ENCODE measurements at places on chromosomes 5 and 9.

- no peak for DNase-seq
Observed at GRCh38 chr9:136657974-136658848, 4.5 kb upstream of the EGFL7 start.

GRCh38 chr9:125297917-125298316, 36.3 kb downstream of the GAPVD1 start:
- no peak for DNase-seq

DNA sequence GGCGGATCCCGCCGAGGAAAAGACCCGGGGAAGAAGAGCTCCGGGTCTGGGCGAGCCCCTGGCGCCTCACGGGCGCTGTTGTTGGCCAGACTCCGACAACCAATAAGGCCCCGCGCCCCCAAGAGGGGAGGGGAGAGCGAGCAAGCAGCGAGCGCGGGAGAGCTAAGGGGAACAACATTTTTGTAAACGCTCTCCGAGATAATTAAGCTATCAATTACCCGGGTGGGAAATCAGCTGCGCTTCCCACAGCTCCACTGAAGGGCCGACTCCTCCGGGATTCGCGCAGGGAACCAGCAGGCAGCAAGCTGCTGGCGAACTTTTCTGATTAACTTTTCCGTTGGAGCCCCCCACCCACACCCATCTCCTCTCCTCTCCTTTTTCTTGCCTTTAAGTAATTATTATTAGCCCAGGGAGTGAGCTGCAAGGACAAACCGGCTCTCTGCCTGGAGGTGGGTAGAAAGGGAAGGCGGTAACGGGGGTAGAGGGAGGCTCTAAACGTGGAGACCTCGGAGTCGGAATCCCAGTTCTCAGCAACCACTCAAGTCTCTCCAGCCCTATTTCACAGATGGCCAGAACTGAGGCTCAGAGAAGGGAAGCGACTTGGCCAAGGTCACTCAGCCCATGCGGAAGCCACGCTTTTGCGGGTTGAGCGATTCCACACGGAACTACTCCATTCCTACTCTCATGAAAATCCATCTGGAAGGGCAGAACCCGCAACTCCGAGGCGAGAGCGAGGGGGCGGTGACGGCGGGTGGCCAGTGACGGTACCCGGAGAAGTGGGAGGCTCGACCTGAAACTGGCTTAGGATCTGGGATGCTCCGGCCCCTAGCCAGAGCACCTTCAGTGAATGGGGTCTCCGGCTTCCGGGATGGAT, 1.3 kb downstream of the ASTN2 start:
- no peak for DNase-seq

DNA sequence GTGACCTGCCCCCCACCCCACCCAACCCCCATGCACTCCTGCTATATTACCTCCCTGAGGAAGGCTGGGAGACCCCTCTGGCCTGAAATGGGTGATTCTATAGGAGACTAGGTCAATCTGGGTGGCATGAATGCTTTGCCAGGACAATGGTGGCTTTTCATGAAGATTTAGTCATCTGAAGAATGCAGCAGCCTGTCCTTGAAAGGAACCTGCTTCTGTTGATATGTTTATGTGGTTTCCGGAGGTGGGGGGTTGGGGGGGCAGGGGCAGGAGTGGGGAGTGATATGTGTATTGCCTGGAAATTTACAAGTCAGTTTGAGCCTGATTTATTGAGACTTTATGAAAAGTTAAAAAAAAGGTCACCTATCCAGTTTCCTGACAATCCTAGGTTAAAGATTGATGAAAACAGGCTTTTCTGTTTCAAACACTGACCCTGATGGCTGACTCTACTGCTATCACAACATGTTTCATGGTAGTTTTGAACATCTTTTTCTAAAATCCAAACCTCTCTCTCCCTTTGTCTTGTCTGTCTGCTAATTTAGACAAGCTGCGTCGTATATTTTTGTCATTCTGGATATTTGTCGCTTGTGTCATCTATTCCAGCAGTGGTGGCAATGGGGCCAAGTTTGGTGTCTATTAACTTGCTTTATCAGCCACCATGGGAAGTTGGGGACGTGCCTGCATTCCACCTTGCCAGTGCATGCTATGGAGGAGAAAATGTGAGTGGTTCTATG, 153.7 kb upstream of the EGFLAM start:
- DNase-seq: no peak

DNA sequence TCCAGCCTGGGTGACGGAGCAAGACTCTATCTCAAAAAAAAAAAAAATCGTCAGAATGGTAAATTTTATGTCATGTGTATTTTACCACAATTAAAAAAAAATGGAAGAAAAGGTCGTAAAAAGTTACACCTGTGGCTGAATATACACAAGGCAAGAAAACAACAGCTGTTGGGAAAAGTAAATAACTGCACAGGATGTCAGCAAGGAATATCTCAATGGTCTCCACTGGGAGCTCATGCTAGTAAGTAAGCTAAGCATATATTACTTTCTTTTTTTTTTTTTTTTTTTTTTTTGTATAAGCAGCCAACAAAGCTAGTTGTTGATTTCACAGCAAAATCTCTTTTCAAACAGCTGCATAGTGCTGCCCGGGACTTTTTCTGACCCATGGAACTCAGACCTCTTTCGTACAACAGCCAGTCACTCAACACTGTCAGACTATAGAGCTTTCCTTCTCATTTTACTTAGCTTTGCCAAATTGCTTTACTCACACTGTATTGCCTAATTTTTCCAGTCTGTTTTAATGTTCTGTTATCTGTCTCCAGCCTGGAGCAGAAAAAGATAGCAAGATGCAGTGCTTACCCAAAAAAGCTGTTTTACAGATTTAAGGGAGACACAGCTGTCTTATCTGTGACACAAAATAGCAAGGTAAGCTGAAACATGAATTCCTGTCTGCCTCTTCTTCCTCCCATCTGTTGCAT, 175.9 kb downstream of the ENC1 start:
- no peak for DNase-seq

DNA sequence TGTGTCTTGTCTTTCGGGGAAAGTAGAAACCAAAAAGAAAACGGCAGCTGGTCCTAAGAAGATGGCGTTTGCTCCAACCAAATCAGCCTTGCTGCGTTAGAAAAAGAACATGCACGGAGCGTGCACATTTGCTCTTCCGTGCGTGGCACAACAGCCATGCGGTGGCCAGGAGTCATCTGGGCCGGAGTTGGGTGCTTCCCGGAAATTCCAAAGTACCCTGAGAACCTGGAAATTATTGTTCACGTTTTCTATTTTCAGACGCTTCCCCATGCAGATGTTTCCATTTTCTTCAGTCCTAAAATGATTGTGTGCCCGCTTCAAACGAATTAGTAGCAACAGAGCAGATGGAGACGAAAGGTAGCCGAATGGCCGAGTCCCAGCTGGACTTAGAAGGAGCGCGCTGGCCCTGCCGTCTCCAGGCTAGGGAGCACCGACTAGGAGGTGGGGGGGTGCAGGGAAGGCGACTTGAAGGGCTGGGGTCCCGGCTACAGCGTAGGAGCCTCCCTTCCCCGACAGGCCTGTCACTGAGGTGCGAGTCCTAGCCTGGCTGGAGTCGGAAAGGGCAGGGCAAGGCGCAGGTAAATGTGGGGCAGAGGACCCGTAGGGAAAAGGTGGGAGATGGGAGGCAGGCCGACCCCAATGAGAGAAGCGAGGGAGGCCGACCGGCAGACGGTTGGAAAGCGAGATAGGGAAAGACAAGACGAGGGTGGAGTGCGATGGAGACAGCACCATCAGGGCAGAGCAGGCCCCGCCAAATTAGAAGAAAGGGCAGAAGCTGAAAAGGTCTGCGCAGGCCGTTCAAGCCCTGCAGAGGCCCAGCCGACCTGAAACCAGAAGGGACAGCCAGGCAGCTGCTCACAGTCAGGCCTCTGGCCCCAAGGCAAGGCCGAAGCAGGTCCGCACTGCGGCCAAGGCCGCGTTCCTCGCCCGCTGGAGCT, 1.4 kb downstream of the BARX1 start:
- DNase-seq: no peak

DNA sequence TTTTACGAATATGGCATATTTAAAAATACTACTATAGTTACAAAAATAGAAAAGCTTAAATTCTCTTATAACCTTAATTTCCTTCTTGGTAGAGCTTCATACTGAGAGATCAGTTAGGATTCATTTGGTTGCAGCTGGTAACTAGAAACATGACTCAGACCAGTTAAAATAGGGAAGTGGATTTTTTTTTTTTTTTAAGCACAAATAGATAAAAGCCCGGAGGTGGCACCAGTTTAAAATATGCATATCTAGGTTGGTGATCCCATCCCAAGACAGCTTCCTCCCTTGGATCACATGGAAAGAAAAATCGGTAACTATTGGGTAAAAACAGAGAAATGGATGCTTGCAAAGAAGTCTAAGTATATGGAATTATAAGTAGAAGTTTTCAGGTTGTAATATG, 1634.3 kb downstream of the MAT2B start:
- DNase-seq: no peak

DNA sequence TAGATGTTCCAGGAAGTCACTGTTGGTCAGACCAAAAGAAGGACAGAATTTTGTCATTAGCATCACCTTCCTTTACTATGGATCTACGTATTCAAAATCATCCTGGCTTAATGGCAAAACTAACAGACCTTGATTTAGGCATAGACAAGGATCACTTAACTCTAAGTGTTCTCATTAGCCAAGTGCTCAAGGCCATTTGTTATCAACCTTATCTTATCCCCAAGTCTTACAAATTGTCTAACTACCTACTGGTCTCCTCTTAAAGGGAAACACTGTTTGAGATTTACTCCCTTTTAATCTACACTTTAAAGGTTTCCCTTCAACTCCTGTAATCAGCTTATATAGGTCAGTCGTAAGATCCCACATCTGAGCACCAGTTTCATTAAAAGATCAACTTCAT, 1197.5 kb upstream of the C9orf72 start:
- no peak for DNase-seq

DNA sequence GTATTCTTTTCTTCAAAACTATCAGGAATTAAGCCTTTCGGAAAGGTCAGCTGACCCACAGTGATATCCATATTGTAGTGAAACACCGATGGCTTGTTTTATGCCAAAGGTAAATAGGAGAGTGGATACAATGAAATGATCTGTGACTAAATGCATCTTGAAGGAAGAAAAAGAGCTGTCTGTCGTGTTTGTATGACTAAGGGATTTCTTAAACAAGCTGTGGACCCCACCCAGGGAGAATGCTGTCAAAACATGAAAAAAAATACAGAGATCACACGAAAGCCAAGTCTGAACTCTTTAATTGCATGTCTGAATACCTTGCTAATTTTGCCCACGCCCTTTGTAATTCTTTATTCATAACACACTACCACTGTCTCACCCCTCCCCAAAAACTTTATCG, 286.4 kb upstream of the WWC1 start:
- DNase-seq: no peak

- DNase-seq: no peak
Observed at GRCh38 chr5:136892000-136892399, 526.7 kb upstream of the TRPC7 start.

Data from activated CD4-positive, alpha-beta T cell treated with anti-CD3 and anti-CD28 coated beads for 24 hours (primary cell).